GM12864 (cell line): ENCODE measurements at places on chromosomes 7 and 10.
A peak's percentile ranks its signal among the peaks of the same experiment; 100 is the strongest.

GRCh38 chr10:132920101-132920925, 22.1 kb downstream of the CFAP46 start:
- no peak for DNase-seq

GRCh38 chr7:33395340-33395739, 266.0 kb downstream of the BBS9 start:
- DNase-seq: no peak

- DNase-seq: no peak
Measured at GRCh38 chr7:141013345-141013715, 1.4 kb downstream of the MRPS33 start.

- no peak for DNase-seq
Measured at GRCh38 chr10:87845624-87845998, 17.7 kb downstream of the KLLN start.

- DNase-seq: no peak
Measured at GRCh38 chr10:71229726-71230655, 17.6 kb downstream of the UNC5B start.

DNA sequence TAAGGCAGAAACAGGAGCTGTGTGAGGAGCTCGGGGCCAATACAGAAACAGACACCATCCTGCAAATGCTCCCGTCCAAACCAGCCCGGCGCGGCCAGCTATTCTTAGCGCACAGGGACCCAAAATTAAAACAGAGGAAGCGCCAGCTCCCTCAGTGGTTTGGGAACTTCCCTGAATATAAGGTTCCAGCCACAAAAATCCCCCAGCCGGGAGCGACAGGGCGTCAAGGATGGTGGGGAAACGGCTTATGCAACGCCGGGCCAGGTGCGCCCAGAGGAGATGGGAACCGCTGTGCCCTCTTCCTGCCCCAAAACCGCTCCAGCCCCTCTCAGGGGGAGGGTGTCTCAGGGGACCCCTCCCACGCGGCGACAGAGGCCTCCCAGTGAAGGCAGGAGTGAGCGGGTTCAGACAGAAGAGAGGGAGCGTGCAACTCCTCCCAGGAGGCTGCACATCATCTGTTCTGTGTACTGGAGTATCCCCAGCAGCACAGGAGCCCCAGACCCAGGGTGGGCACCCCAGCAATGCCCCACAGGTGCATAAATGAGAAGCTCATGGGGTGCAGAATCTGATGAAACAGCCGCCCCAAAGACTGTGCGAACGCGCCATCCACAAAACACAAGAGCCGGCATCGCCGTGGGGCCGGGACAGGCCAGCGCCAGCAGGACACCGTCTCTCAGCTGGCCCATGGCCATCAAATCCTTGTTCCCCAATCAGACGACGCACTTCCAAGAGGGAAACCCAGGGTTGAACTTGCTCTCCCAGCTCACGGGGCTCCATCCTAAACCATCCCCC, 73.9 kb upstream of the PDGFA start:
- DNase-seq: no peak

GRCh38 chr10:48655411-48656240, 29.0 kb upstream of the WDFY4 start:
- DNase-seq: no peak

- DNase-seq: no peak
Measured at GRCh38 chr7:12436126-12436525, 32.5 kb upstream of the VWDE start.

DNA sequence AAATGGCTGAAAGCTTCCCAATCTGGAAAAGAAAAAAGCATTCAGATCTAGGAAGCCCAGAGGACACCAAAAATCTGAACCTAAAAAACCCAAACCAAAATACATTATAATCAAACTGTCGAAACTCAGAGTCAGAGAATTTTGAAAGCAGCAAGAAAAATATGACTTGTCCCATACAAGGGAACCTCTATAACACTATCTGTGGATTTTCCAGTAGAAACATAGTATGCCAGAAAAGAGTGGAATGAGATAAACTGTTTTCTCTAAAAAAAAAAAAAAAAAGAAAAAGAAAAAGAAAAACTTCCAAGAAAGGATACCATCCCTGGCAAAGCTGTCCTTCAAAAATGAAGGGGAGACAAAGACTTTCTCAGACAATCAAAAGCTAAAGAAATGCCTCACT, 179.0 kb downstream of the POM121L12 start:
- DNase-seq: no peak

- DNase-seq: no peak
Measured at GRCh38 chr7:42233171-42233570, 3.8 kb downstream of the GLI3 start.

- DNase-seq: no peak
Measured at GRCh38 chr10:21011433-21012018, 114.4 kb upstream of the NEBL start.

- no peak for DNase-seq
Measured at GRCh38 chr10:60536529-60537114, 146.9 kb upstream of the ANK3 start.

- no peak for DNase-seq
Measured at GRCh38 chr10:71966046-71967004, 2.1 kb downstream of the CHST3 start.

DNA sequence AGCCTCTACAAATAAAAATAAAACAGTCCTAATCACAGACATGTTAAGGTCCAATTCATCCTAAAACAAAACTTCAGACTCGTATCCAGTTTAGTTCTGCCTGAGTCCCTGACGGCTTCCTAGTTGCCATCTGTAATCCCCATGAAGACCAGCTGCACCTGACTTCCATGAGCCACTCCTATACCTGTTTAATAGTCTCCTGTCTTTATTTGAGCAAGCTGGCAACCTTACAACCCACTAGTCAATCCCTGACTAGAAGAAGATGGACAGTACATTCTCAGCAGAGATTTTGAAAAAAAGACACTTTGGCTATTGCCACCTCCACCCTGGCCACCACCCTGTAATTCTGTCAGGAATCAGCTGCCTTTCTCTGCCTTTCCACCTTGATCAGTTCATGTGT, 197.7 kb downstream of the HIBADH start:
- no peak for DNase-seq

DNA sequence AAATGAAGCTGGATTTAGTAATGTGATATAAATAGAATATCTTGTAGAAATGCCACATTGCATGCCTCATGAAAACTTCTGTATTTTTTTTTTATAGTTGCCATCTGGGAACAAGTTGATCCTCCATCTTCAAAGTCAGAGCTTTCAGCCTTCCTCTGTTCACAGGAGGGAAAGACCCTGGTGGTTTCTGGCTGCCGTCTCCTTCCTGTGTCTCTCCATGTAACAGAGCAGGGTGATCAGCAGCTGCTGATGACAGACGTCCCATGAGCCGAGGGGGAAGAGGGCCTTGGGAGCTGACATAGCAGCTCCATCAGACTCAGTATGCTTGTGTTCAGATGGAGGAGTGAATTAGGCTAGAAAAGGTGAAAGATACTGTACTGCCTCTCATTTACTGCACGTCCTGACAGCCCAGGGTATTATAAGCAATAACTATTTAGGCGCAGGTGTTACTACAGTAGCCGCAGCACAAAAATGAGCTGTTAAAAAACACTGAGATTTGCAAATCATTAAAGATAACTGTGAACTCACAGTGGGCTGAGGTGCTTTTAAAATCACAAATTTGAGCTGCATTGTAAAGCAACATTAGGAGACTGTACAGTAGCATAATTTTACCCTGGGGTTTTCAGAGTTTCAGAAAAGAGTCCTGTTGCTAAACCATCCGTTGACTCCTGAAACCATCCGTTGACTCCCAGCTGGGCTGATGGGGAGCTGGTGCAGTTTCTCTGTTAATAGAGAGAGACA, 103.3 kb downstream of the CFAP58 start:
- no peak for DNase-seq

- DNase-seq: no peak
Measured at GRCh38 chr10:3065622-3066021, 1.7 kb upstream of the PFKP start.

DNA sequence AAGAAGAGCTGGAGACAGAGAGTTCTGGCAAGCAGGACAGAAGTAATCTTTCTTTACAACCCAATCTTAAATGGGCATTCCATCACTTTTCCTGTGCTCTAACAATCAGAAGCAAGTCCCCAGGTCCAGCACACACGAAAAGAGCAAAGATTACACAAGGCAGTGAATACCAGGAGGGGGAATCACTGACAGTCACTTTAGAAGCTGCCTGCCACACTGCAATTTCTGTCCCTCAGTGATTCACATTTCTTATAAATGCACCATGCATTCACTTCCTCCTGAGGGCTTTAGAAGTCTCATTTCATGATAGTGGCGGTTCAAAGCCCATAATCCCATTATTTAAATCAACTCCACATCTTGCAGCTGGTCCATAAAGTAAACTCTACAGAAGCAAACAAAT, 362.5 kb downstream of the POM121L12 start:
- DNase-seq: no peak

DNA sequence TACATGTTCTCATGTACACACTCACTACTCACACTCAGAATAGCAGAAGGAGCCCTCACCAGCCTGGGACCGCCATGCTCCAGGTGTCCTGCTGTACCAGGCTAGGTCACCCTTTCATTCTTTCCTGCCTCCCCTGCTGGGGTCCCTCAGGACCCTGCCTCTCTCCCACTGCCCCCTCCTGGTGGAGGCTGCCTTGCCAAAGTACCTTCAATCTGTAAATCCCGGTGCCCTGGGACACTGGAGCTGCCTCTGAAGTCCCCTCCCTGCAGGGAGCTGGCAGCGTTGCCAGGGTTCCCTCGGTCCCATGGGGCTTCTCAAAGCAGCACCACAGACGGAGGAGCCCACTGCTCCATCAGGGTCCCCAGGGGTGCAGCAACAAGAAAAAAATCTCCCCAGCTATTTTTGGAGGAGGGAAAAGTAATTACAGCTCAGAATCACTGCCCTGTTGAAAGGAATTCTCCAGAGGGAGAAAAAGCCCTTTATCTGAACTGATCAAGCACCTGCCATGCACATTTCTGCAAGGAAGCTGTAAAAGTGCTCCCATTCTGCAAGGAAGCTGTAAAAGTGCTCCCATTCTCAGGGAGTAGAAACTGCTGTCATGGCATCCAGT, 259.9 kb downstream of the PTPRN2 start:
- no peak for DNase-seq

GRCh38 chr10:17905491-17905890, 46.2 kb upstream of the SLC39A12 start:
- DNase-seq: no peak

DNA sequence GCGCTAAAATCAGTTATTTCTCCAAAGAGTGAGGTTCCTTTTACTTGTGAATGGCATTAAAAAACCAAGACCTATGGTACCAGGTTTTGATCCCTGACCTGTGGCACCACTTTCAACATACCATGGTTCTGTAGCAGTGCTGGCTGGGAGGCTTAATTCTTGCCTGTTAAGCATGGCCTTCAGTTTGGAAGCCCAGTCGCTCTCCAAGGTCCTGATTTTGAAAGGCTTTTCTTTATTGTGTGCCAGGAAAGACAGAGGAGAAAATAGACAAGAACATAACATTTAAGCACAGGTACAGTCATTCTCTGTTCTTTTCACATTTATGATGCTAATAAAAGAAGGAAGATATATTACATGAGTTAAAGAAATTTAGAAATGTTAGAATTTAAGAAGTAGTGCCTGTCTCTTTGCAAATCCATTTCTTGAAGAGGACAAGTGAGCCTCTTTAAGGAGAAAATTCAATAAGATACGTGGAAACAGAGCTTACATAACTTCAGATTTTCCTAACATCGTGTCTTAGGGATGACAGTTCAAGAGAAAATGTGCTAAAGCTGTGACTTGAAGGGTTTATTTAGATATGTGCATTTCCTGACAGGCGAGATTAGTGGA, 357.6 kb downstream of the DPP6 start:
- no peak for DNase-seq

- DNase-seq: no peak
Measured at GRCh38 chr7:16926283-16926682, 44.5 kb upstream of the AGR3 start.

- no peak for DNase-seq
Measured at GRCh38 chr10:108241166-108241565, 1076.7 kb upstream of the SORCS1 start.

DNA sequence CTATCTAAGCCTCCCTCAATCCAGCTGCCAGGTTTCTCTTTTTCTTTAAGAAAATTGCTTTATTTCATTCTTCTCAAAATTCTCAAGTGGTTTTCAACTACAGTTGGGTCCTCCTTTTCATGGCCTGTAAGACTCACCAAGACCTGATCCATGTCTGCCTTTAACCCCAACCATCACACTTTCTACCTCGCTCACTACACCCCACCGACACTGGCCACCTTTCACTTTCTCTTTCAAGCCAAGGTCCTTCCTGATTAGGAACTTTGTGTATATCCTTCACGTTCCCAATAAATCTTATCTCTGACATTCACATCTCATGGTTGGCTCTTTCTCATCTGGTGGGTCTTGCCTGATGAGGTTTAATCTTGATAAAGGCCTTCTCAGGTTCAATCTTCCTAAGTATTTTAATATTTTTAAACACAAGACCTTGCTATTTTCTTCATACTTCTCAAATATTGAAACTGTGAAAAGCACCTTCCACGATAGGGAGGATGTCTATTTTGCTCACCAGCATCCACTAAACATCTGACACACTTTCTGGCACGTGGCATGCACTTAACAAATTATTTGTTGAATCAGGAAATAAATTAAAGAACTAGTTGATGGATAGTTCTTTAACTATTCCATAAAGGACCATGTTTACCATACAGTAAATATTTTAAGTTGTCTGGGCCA, 624.8 kb downstream of the GRID1 start:
- peak; percentile 26 for DNase-seq

GRCh38 chr7:88104732-88105131, 115.1 kb downstream of the SRI start:
- DNase-seq: no peak

GRCh38 chr10:104049504-104050250, 36.0 kb downstream of the COL17A1 start:
- DNase-seq: no peak

DNA sequence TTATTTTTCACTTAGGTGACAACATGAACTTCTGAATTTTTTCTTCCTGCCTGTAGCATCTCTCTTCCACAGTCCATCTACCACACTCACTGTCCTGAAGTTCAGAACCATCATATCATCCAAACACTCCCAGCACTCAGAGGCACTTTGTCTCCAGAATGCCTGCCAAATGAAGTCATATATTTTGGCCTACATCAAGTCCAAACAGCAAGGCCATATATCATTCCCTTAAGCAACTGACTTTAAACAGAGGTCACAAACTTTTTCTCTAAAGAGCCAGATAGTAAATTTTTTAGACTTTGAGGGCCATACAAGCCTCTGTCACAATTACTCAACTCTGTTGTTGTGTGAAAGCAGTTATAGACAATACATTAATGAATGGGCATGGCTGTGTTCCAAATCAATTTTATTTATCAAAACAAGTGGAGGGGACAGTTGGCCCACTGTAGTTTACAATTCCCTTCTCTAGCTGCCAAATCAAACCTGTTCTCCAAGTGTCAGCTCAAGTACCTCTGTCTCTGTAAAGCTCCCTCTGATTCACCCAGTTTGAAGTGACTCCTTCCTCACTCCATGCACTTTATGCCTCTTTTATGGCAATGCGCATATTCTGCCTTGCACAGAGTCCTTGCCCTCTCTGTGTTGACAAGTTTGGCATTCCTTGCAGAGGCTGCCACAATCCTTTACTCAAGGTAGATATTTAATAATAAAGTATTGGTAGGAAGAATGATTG, 305.7 kb downstream of the FZD1 start:
- DNase-seq: no peak
